Natural killer cell (primary cell): ENCODE measurements at places on chromosomes 2 and 18. TPM values are rescaled to one million over a fixed set of nuclear protein-coding genes. Genes with fewer than 3 reads are reported as not detected.

LMAN2L gene
- total RNA-seq = 7.9 TPM

KIAA2012 gene
- total RNA-seq = not detected

C2orf74 gene
- total RNA-seq = 5.7 TPM

MOGAT1 gene
- not detected for total RNA-seq

RGPD3 gene
- total RNA-seq = not detected

CDH2 gene
- 0.09 TPM for total RNA-seq
